Fibroblast of skin of abdomen (primary cell): ENCODE measurements at places on chromosomes 11 and 22.

DNA sequence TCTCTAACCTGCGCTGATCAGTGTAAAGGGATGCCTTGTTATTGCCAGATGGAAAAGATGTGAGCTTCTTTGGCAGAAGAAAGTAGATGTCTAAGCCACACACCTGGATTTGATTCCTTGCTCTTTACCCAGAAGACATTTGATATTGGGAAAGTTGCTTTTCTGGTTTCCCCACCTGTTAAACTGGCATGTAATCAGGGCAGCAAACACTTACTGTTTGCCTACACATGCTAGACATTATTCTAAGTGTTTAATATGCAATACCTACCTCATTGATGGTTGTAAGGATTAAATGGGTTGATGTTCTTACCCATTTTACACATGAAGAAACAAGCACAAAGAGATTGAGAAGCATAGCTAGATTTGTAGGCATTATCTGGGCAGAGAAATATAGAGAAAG is 16.6 kb downstream of the ASRGL1 start:
- DNase-seq, result no peak

DNA sequence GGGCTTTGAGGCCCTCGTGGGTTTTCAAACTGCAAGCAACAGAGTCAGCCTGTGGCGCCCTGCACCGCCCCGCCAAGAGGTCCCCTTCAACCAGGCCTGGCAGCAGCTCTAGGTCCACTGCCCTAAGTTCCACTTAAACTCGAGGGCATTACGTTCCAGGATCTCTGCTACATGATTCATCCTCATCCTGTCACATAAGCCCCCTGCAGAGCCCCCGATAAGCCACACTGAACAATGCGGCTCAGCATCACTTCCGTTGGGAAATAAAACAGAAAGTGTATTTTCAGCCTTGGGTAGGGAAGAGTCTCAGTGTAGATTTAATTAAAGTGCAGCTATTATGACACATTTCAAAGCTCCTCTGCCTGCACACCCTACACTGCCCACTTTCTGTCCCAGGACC is 24.6 kb downstream of the SULT4A1 start:
- no peak for DNase-seq

DNA sequence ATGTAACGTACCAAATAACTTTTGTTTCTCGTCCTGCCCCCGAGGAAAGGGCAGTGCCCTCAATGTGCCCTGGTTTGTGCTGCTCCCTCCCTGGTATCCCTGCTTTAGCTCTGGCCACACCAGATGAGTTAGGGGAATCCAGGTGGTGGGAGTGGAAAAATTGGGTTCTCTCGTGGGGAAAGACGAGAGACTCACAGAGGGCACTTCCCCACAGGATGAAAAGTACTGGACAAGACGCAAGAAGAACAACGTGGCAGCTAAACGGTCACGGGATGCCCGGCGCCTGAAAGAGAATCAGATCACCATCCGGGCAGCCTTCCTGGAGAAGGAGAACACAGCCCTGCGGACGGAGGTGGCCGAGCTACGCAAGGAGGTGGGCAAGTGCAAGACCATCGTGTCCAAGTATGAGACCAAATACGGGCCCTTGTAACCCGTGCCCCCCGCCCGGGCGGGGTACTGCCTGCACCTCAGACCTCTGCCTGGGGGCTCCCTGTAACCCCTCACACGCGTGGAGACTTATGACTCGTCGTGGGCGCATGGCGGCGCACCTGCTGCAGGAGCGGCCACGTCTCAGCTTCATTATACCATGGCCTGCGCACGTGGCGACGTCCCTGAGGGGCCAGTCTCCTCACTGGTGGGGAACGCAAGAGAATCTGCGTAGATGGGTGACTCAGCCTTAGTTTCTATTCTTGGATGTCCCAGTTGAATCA is 13.9 kb downstream of the TEF start:
- DNase-seq, result no peak

DNA sequence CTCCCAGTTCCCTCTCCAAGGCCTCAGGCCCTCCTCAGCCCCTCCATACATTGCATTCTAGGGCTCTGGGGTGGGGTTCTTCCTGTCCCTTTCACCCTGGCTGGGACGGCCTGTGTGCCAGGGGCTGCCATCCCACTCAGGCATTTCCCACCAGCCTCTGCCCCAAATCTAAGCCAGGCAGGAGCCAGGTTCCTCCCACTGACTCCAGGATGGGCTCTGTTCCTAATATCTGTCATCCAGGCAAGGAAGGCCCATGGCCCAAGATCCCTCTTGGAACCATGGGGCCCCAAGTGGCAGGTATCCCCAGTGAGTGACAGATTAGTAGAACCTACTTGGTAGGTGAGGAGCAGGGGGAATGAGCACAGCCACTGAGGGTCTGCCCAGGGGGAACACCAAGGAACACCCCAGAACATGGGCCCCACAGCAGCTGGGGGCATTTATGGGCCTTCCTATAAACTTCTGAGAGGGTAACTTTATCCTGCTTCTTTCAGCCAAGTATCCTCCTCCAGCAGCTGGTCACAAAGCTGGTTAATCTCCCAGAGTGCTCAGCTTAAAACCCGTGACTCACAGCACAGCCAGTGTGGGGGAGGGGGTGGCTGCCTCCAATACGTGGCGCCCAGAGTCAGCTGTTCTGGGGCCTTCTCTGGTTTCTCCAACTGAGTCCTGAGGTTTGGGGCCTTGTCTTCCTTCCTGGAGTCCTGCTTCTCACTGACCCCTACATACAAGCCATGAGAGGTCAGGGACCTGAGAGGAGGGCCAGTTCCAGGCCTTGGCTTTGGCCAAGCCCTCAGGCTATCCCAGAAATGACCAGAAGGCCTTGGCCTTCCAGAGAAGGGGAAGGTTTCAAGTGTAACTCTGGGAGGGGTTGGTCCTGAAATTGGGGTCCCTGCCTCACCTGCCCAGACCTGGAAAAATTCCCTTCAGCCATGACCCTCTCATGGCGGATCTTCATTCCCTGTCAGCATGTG is 19.9 kb upstream of the MYOD1 start:
- peak; percentile 43 for DNase-seq

GRCh38 chr22:37623075-37624016 is 14.7 kb downstream of the GGA1 start:
- peak; percentile 56 for DNase-seq

DNA sequence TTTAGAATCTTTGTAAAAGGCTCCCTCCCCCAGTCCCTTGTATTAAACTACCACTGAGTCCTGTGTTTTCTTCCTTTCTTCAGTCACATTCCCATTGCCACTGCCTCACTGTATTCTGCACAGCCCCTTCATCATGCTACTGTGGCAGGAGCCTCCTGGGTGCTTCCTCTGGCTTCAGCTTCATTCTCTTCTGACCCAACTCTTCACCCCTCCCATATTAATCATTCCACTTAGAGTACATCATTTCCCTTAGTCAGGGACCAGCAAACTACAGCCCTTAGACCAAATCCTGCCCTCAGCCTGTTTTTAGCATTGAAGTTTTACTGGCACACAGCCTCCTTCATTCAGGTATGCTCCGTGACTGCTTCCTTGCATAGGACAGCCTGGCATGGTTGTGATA is 127.7 kb upstream of the MTNR1B start:
- DNase-seq, result peak; percentile 45

- no peak for DNase-seq
Measured at GRCh38 chr11:7516475-7516874, 2.7 kb downstream of the PPFIBP2 start.

- no peak for DNase-seq
Measured at GRCh38 chr11:32062540-32062939, 28.3 kb upstream of the RCN1 start.

GRCh38 chr11:132685174-132685611 is 847.1 kb downstream of the OPCML start:
- peak; percentile 95 for DNase-seq

DNA sequence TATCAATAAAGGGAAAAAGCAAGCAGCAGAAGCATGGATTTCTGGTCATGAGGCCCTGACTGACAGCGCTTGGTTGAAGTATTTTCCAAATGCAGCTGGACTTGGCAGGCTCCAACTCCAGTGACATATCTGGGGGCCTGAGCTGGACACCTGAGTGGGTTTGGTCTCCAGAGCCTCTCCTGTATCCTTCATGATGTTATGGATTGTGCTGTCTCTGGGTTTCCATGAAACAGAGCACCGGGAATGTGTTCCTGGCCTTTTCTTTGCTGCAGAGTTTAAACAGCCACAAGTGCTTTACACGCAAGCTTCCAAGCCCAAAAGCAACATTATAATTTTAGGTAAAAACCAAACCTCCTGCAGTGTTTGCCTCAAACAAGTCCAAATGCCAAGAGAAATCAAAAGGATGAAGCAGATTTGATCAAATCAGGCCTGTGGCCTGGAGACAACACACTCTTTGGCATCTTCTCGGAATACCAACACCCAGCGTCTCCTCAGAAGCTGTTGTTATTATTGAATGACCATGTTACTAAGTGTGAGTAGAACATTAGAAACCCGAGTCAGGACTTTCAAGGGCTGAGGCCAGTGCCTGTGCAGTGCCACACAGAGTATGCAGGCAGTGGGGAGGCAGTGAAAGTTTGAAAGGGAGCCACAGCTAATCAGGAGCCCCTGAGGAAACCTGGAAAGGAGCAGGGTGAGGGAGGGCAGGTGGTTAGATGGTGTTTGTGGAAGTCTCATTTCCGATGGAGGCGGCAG is 42.0 kb downstream of the ME3 start:
- no peak for DNase-seq

DNA sequence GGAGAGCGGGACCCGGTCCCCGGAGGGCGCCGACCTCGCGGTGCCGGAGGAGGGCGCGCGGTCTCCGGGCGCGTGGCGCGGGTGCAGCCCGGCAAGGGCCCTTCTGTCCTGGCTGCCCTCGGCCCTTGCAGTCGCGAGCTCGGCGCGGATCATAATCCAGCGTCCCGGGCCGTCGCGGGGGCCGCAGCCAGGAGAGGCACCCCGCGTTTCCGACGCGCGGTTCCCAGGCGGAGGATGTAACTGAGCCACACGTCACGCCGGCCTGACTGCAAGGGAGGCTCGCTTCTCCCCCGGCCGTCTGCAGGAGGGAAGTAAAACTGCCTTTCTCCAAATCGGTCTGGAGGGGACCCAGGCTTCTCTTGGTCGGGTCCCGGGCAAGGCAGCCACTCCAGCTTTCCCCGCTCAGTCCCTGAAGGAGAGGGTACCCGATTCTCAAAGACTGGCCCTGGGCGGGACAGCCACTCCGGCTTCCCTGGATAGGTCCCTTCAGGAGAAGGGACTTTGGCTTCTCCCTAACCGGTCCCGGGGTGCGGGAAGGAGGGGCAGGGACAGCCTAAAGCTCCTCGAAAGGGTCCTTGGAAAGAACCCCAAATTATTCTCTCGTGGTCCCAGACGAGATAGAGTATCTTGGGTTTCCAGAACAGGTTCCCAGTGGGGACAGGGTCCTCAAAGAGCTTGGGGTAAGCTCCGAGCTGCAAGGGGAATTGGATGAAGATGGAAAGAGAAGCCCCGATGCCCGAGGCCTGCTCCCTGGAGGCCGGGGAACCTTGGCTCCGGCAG is 836 bp downstream of the SPON1 start:
- no peak for DNase-seq

DNA sequence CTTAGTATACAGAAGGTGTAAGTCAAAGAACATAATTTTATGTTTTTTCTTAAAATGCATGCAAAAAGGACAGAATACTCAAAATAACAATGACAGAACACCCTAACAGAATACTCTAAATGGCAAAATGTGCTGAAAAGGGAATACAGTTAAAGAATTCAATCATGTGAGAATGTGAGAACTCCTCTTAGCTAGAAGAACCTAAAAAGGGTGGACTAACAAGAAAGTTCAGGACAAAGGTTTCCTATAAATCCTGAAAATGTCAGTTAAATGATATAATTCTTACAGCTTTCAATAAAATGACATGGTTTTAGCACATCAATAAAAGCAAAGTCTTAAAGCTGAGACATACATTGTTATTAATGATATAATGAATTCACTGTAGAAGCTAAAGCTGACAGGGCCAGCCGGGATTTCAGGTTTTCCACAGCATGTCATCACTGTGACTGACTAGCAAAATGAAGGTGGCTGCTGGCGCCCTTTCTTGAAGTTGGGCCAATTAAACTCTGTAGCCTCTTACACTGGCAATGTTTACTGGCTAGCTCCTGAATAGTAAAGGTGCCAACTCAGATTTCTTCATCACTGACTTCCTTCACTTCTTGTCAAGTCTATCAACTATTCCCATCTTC is 244.4 kb downstream of the TTC28 start:
- DNase-seq, result no peak
